ENCODE measurements at places on chromosomes 7 and 10. TPM values are rescaled to one million over a fixed set of nuclear protein-coding genes. Genes with fewer than 3 reads are reported as not detected.
A peak's percentile ranks its signal among the peaks of the same experiment; 100 is the strongest.

DNA sequence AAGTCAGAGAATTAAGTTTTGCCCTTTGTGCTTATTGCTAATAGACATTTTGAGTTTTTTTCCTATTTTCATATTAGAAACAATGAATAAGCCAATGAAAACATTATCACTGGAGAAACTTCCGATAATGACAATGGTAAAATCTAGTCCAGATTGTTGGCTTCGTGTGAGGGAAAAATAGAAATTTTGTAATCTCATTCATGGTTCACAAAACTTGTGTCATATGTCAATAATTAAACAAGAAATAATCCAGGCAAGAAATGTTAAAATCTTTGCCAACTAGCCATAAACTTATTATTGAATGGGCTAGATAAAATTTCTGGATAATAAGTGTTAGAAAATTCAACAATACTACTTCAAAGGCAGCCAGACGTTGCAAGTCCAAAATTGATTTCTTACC, 36.6 kb downstream of the RNLS start:
- peak; percentile 21 for DNase-seq

DNA sequence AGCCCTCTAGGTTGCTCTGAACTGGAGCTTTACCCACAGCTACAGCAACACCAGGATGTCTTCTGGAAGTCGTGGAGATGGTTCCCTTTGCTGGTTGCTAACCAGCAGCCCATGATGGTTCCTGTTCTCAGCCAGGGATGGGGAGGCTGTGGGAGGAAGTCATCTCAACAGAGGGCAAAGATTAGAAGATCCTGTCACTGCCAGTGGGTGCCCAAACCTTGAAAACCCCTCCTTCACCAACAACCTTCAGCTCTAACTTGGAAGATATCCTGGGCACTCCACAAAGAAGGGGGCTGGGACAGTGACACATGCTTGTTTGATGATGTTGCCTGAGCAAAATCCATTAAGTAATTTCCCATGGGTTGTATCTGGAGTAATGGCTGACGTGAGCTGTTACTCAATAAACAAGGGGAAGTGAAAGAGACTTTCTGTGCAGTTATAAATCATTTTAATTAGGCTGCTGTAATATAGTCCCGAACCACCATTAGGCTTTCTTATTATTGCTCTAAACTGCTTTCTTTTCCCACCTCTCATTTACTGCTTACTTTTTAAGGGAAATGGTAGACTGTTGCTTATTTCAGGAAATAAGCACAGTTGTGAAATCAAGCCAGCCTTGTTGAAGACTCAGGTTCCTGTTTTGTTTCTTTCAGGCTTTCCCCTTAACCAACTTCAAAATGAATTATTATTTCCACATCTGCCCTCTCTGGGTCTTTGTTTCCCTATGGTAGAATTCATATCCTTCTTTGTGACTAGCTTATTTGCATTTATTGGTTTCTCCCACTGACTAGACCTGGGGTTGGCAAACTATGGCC, 124.8 kb downstream of the PPP1R17 start:
- DNase-seq, result peak; percentile 77

DNA sequence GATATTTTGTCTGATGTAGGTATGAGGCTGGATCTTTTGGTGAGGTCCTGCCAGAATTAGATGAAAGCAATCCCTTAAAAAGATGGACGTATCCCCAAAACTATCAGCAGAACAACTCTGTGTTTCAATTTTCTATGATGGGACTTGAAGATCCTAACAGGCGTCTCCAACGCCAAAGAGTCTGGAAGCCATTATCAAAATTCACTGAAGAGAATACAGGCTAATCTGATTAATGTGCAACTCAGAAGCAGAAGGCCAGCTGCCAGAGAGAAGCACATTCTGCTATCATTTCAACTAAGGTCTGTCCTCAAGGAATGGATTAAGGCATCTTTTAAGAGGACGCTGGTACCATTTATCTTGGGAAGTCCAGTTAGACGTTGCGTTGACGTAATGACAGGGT, 119.7 kb downstream of the FGFR2 start:
- no peak for DNase-seq

The CDC14C gene
- 0.05 TPM for total RNA-seq

The OPN4 gene
- total RNA-seq, result not detected

The PPP1R9A gene
- 32.8 TPM for total RNA-seq

- no peak for DNase-seq
Observed at GRCh38 chr7:47953822-47954221, 5.6 kb upstream of the PKD1L1 start.

DNA sequence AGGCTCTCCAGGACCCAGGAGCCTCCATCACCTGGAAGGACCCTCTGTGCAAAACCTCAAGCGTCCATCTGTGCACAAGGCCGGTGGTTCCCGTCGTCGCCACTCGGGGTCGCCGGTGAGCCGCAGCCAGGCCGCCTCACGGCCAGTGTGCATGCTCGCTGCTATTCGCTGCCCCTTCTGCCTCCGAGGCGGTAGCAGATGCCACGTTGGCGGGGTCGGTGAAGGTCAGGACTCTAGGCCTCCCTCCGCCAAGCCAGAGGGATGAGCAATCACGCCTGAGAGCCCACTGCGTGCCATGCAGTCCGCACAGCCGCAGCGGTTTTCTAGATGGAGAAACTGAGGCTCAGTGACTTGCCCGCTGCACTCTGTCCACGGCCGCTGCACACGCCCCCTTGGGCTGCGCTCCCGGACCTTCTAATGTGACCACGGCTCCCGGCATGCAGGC, 5.7 kb downstream of the UPK3B start:
- no peak for DNase-seq

GRCh38 chr7:40755438-40755837, 620.6 kb downstream of the SUGCT start:
- DNase-seq, result no peak

GRCh38 chr10:124010024-124010423, 83.4 kb downstream of the CHST15 start:
- DNase-seq, result no peak

DNA sequence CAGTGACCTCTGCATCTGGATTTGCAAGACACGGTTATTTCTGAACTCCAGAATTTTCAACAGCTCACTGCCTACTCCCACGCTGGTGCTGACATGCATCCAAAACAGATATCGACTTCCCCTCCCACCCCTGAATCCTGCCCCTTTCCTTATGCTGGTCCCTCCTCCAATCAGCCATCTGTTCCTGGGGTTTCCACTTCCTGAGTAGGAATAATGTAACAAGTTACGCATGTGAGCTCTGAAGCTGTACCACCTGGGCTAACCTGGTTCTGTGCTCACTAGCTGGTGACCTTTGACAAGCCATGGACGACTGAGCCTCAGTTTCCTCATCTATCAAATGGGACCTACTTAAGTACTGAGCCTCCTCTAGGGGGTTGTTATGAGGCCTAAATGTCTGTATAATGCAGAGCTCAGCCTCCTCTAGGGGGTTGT, 1.7 kb upstream of the NCAPG2 start:
- DNase-seq, result no peak

The SLC13A1 gene
- not detected for total RNA-seq

DNA sequence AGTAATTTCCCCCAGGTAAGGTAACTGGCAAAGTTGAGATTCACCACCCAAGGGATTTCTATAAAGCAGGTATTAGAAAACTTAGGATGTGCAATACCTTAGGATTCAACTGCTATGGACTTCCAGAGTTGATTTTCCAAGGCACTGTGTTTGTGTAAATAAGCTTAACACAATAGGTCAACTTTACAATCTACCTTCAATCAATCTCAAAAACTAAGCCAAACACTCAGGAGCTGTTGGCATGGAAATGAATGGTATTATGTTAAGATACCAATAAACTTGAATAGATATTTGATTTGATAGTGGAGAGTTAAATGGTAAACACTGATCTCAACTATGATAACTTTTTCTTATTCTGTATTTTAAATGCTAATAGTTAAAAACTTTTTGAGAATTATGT, 762 bp upstream of the SEMA3E start:
- DNase-seq, result no peak

The MMP21 gene
- total RNA-seq, result not detected

DNA sequence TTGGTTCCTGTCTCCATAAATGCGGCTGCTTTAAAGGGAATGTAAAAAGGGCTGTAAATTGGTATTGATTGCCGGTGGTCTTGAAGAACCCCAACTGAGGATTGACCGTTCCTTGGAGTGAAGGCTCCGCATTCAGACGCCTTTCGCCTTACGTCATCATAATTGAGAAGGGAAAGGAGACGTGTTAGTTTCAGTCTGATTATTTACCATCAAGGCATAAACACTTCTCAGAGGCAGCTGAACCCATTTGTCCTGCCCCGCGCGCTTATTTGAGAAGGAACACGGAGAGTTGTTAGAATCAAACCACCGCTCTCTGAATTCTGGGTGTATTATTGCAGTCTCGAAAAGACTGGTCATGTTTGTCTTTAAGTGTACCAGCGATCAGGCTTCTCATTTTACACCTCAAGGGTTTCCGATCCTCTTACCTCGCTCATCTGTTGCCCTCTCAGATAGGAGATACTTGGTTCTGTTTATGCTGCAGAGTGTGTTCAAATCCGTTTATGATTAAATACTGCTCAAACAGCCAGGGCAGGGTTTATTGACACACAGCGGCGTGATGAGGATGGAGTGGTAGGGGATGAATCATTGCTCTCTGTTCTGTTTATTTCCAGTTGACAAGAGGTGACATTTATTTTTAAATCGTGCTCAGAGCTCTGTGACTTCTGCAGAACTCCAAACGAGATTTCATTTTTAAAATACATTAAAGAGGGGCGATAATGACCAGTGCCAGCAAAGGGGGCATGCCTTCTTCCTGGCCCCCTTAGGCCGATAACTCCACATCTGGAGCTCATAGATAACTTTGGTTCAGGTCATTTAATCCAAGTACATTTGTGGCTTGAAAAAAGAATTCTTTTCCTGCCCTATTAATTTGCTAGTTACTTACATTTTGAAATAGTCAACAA, 30.4 kb downstream of the FOXK1 start:
- peak; percentile 41 for DNase-seq

- DNase-seq, result no peak
Observed at GRCh38 chr7:6636741-6637543, at the start of gene ZNF316. TSS of gene ZNF316 (plus strand) at chr7:6637318. CDS start at chr7:6642410, 5,092 bp downstream.

- no peak for DNase-seq
Observed at GRCh38 chr10:29600821-29601220, 34.0 kb downstream of the SVIL start.

DNA sequence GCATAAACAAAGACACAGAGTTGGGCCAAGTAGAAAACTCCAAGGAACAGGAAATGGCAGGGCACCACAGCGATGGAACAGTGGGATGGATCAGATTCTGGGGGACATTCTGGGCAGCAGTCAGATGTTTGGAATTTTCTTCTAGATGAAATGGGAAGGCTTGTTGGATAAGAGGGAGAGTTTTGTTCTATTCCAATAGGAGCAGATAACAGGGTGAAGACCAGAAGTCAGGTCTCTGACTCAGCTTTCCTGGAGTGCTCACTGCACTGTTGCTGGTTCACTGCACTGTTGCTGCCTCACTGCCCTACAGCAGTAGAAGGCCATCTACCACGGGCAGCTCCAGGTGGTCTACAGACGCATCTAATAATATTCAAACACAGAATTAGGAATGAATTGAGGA, 135.6 kb downstream of the ATE1 start:
- no peak for DNase-seq

The COL28A1 gene
- 0.87 TPM for total RNA-seq

DNA sequence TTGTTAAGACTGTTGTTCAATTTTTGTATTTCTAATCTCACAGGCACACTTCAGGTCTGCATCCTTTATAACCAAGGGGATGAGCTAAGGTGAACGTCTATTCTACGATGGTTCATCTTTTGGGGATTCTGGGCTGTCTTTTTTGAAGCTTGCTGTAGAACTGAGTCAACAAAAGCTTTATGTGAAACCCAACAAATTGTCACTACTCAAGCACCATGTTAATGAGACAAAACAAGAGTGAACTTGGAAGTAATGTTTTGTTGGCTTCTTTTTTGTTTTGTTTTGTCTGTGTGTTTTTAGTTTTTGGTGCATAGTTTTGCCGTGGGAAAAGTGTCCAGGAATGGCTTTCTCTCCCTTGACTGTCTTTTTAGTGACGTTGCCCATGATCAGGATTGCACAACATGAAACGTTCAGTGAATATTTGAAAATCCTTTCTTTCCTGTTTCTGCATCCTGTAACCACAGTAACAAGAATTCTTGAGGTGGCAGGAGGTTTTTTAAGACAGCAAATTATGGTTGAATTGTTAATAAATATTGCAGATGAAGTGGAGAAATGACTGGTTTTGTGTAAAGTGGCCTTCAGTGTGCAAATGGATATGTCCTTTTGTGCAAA, 65.6 kb downstream of the WIPF3 start:
- peak; percentile 13 for DNase-seq
